ENCODE measurements at places on chromosomes 3 and 15.
A peak's percentile ranks its signal among the peaks of the same experiment; 100 is the strongest.

DNA sequence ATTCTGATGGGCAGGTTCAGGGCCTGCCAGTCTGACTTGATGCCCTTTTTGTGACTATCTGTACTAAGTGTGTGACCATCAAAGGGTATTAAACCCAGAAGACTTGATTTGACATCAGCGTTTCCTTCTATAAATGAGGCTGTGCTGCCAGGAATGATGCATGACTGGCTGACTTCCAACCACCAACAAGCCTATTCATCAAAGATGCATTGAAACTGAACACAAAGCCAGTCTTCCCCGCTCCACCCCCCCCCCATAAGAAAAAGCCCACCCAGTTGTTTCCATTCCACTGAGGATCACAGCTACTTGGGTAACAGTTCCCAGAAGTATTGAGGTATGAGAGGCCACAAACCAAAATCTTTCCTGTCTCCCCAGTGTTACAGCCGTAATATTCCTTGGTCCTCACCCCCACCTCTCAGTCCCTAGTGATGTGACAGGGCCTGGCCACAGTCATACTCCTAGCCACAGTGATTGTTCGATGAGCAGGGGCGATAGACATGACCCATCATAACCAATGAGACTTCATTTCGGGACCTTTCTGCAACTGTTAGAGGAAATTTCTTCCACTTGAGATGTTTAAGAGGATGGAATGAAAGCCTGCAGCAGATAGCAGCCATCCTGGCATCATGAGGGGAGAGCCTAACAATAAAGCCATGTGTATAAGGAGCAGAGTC is 22.6 kb downstream of the SH3BP5 start:
- peak; percentile 48 for DNase-seq

DNA sequence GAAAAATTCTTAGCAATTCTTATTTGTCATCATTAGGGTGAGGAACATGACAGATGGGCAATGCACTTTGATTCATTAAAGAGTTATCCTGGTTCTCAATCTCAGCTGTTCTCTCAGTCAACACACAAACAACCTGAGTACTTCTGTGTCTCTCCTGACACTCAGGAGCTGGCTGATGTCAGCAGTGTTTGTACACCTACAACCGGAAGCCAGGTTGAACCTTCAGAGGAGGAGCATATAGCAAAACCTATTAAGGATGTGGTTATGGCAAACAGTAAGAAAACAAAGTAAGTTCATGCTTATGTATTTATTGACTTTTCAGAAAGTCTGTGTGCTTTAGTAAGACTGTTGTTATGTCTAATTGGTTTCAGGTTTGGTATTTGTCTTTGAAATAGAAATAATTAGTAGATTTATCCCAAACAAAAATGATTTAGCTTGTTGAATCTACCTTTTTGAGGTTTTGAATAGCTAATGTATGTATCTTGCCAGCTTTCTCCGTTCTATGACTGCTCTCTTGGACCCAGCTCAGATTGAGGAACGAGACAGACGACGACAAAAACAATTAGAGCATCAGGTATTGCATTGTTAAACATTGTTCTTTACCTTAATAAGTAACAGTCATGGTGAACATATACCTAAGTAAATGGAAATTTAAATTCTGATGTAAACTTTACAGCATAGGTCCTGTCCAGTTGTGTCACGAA is 36.6 kb downstream of the CCDC66 start:
- no peak for DNase-seq

DNA sequence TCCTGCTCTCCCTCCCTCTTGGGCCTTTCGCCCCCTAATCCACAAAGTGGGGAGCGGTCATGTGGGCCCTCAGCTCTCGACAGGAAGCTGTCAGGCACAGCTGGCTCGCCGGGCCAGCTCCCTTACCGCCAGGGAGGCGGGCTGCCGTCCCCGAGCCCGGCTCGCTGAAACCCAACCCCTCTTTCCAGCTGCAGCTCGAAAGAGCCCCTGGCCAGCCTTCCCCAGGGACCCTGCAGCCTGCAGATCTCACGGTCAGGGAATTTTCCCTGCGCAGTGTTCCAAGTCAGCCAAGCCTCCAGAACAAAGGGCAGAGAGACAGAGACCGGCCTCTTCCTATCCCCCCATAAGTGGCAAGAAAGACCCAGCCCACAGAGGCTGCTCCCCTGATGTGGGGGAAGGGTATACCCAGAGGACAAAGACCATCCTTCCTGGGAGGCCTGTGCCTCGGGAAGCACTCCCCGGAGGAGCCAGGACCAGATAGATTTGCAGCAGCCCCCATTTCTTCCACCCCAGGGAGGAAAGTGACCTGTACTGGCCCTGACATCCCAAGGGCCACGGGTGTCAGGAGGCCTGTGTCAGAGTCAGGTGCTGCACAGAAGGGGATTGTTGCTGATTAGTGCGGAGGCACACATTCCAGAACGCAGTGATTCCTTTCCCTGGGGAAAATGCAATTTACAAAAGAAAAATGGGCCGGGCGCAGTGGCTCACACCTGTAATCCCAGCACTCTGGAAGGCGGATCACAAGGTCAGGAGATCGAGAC is 32.6 kb downstream of the MAGEF1 start:
- DNase-seq, result no peak

GRCh38 chr15:87213626-87214025 is 1042.9 kb downstream of the NTRK3 start:
- DNase-seq, result no peak

- DNase-seq, result no peak
Observed at GRCh38 chr15:68114840-68115239, 60.7 kb downstream of the PIAS1 start.

GRCh38 chr3:170171563-170171962 is 10.0 kb downstream of the PHC3 start:
- DNase-seq, result no peak

DNA sequence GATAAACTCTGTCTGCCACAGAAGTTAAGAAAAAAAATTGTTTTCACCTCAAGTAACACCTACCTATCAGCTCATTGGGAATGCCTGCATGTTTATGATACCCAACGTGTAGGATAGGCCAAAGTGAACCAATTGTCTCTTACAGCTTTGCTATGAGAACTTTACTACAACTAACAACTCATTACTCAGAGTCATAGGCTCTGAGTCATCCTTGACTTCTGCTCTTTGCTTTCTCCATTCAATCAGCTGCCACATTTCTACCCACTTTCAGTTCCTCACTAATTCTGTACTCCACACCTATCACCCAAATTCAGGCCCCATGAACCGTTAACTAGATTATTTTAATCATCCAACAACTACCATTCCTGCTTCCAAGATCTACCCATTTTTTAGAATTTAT is 843.9 kb downstream of the TUSC7 start:
- DNase-seq, result no peak

- DNase-seq, result no peak
Observed at GRCh38 chr15:62342959-62343358, 177.9 kb upstream of the C2CD4B start.

DNA sequence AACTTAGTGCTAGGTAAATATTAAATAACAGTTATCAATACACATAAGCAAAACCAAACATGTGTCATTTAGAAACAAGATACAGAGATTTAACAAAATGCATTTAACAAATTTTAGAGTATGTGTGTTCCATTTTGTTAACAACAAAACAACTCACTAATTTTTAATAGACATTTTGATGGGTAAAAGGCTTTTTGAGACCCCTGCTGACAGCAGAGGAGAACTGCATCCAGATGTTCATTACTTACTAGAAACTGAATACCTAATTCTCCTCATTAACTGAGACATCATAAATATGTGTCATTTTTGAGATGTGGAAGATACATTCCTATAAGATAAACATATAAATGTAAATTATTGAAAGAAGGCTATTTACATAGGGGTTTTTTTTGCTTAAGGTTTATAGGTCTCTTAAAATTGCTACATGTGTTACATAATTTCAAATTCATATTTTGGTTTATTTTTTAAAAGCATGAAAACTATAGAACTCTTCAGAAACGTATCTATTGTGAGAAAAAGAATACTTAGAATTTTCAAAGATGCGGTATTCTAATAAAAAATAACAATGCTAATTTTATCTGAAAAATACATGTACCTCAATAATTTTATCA is 1009.8 kb downstream of the TUSC7 start:
- no peak for DNase-seq

- no peak for DNase-seq
Observed at GRCh38 chr15:67006083-67007065, 59.0 kb upstream of the SMAD3 start.

DNA sequence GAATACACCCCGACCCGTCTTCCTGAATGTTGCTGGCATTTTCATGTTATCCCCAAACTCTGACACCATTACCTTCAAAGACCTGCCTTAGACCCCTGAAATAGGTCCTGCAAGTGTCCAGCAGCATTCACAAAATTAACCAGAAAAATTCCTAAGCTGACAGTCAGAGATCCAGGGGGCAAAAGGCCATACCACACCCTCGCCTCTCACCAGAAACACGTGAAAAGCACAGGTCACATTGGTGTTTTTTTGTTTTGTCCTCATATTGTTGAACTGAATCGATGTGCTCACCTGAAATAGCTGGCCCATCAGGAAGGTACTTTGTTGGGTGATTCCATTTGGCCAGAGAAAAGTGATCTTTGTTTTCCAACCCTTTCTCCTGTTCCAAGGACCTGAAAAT is 113.1 kb upstream of the HES1 start:
- DNase-seq, result no peak

- no peak for DNase-seq
Observed at GRCh38 chr3:192608726-192609600, 118.4 kb downstream of the FGF12 start.

GRCh38 chr15:85771781-85772445 is 22.8 kb downstream of the KLHL25 start:
- DNase-seq, result peak; percentile 7

GRCh38 chr3:56899078-56899477 is 97.3 kb upstream of the ARHGEF3 start:
- DNase-seq, result no peak

- no peak for DNase-seq
Observed at GRCh38 chr3:144544871-144545270, 573.2 kb downstream of the DIPK2A start.

DNA sequence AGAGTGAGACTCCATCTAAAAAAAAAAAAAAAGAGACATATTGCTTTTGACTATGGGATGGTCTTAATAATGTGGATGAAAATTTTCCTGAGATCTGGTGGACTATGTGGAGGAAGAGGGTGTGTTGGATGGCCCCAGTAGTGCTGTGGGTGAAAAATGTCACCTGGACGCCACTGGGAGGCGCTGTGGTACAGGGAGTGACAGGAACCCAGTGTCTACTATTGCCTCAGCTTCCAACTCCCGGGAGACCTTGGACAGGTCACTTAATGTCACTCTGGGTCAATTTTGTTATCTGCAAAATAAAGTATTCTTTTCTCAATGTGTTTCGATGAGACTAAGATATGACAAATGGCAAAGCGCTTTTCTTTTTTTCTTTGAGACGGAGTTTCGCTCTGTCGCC is 27.7 kb upstream of the DCP1A start:
- DNase-seq, result peak; percentile 15

DNA sequence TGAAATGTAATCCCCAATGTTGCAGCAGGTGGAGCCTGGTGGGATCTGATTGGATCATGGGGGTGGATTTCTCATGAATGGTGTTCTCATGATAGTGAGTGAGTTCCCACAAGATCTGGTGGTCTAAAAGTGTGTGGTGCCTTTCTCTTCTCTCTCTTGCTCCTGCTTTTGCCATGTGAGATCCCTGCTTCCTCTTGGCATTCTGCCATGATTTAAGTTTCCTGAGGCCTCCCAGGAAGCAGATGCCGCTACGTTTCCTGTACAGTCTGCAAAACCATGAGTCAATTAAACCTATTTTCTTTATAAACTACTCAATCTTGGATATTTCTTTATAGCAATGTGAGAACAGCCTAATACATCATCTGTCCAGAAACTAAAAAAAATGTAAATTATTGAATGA is 298.3 kb downstream of the MEX3B start:
- DNase-seq, result no peak

DNA sequence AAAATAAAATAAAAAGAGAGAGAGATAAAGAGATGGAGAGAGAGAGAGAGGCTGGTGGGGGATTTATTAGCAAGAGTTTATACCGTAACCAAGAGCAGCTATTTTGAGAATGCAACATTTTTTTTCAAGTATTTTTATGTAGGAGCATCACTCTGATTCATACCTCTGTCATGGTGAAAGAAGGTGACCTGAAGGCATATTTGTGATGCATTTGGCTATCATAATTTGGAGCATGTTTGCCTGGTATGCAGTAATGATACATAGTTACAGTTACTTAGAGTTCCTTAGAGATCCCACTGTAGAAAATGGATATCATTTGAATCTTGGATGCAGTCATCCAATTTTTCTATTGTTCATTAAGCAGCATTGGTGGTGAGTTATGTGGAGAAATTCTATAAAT is 1472.4 kb downstream of the SI start:
- DNase-seq, result no peak

GRCh38 chr15:56886363-56886931 is 32.0 kb upstream of the TCF12 start:
- DNase-seq, result no peak

GRCh38 chr3:112773864-112774263 is 72.8 kb downstream of the CD200R1L start:
- DNase-seq, result no peak

- no peak for DNase-seq
Observed at GRCh38 chr15:36208868-36209582, 370.4 kb upstream of the CDIN1 start.

DNA sequence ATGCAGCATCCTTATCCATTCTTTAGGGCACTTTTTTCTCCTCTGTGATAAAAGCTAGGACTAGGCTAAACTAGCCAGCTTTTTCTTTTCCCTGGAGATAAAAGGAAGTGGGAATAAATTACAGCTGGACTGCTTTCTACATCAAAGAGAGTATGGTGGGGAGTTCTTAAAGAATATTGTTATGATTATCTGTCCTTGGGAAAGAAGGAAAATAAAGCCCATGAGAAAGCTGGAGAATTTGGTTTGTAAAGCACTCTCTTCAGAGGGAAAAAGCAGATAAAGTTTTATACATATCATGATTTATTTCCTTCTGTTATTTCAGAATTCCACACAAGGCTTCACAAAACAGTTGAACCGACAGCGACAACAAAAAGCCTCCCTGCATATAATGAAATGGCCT is 923.0 kb downstream of the DIPK2A start:
- DNase-seq, result no peak
